ENCODE measurements at places on chromosomes 11 and 22.

- DNase-seq, result no peak
Observed at GRCh38 chr22:26617271-26618199, at the start of gene CRYBB1. Gene CRYBB1 (minus strand): TSS chr22:26618027. CDS start chr22:26616319, 1,708 bp downstream.

DNA sequence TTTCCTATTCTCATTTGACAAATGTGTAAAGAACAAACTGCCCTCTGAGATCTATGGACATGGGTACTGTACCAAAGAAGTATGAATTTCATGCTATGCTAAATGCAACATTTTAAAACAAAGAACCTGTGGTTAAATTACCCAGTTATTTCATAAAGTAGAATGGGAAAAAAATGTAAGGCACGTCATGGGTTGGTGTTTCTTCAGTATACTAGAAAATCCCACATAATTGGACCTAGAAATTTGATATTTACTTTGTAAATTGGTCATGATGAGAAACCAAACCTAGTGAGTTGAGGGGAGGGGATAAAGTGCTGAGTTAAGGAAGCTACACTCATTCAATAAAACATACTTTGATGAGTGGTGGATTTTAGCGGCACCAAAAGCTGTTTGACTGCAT is 104.1 kb downstream of the ALX4 start:
- no peak for DNase-seq

- no peak for DNase-seq
Observed at GRCh38 chr11:111162305-111162704, 83.2 kb upstream of the POU2AF2 start.

- no peak for DNase-seq
Observed at GRCh38 chr11:45541693-45542434, 123.6 kb downstream of the CHST1 start.

GRCh38 chr11:69297787-69298266 is 3.9 kb downstream of the MYEOV start:
- DNase-seq, result no peak

GRCh38 chr22:46931414-46931813 is 169.0 kb downstream of the TBC1D22A start:
- DNase-seq, result peak; percentile 52

DNA sequence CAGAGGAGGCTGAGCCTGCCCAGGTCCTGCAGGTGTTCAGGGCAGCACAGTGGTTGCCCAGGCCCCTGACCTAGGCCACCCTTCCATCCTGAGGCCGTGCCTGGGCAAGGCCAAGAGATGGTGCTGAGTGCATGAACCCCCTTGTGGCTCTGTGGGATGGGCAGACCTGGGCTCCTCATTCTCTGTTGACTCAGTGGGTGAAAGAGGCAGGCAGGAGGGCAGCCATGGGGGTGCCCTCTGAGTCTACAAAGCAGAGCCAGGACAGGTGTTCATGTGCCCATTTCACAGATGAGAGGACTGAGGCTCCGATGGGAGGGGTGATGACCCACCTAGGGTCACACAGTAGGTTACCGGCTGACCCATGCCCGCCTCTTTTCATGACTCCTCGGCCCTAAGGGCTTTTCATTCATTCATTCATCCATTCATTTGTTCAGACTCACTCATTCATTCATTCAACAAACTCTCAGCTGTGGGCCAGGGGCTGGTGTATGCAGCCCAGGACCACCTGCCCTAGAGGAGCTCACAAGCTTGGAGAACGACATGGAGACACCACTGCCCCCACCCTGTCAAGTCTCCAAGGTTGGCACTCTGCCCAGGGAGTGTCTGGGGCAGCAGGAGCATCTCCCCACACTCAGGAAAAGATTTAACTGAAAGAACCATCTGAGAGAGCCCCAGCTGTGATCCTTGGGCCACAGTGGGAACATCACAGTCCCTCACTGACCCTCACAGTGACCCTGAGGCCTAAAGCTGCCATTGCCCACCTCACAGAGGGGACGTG is 40.5 kb downstream of the IGLL5 start:
- DNase-seq, result no peak

All from suprapubic skin (tissue), 4 donors.